ENCODE measurements at places on chromosomes 5 and 9.

DNA sequence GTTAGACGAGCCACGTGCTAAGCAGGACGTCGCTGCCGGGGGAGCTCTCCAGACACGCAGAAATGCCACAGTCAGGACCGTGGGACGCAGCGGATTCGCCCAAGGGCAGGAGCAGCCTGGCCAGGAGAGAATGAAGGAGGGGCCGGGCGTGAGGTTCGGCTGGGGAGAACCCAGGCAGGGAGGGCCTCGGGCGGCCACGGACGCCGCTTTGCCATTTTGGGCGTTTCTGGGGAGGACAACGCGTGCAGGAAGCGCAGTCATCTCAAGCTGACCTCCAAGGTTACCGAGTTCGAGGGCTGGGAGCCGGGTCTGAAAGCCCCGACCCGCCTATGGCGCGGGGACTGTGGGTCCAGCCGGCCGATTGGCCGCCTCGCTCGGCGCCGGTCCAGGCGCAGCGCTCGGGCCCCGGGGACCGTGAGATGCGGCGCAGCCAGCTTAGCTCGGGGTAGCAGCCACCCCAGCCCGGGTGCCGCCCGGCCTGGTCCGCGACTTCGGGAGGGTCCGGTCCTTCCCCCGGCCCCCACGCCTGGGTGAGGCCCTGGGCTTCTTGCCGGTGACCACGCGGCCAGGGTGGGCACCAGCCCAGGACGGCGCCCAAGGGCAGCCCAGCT lies 760 bp upstream of the MAN1B1 start:
- DNase-seq = peak; percentile 57
- no peaks in the 10 kb centered on the region for H3K36me3 ChIP-seq
- H3K27me3 ChIP-seq = no peaks in the 10 kb centered on the region
- peaks cover 7% of the 10 kb centered on the region for H3K4me1 ChIP-seq

DNA sequence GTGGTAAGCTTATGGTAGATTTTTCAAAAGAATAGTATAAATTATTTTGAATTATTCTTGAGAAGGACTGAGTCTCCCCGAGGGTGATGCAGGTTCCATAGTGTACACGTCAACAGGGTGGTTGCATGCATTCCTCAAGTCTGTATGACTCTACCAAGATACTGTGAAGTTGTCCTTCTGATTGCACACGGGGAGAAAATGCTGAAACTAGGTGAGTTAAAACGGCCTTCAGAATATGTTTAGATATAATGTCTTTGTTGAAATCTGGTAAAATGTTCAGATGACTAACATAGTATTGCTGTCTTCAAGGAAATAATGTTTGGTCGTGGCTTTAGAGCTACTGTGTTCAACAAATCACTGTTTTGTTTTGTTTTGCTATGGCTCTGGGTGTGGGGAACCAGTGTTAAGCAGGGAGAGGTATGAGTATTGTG lies 22.4 kb upstream of the TNFAIP8 start:
- no peaks in the 10 kb centered on the region for H3K27me3 ChIP-seq
- DNase-seq = no peak
- no peaks in the 10 kb centered on the region for H3K36me3 ChIP-seq
- H3K27ac ChIP-seq = no peak overlapping the region
- no peaks in the 10 kb centered on the region for H3K4me1 ChIP-seq

DNA sequence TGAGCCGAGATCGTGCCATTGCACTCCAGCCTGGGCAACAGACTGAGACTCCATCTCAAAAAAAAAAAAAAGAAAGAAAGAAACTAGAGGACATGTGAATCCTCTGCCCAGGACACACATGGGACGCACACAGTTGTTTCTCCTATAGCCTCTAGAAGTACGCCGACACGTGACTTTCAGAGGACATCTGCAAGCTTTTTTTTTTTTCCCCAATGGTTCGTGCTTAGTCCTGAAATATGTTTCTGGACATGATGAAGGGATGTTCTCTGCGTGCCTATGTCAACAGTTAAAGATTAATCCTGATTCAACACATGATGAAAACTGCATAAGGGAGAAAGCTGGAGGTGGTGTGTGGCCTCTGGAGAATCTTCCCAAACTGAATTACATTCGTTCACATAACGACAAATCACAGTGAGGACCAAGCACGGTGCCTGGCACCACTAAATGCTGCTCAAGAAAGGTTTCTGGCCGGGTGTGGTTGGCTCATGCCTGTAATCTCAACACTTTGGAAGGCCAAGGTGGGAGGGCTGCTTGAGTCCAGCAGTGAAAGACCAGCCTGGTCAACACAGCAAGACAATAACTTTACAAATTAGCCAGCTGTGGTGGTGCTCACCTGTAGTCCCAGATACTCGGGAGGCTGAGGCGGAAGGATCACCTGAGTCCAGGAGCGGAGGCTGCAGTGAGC lies 9.8 kb downstream of the COL23A1 start:
- no peaks in the 10 kb centered on the region for H3K36me3 ChIP-seq
- H3K27ac ChIP-seq = no peak overlapping the region
- H3K4me1 ChIP-seq = no peaks in the 10 kb centered on the region
- H3K27me3 ChIP-seq = no peaks in the 10 kb centered on the region
- H3K4me3 ChIP-seq = no peak overlapping the region
- DNase-seq = no peak

DNA sequence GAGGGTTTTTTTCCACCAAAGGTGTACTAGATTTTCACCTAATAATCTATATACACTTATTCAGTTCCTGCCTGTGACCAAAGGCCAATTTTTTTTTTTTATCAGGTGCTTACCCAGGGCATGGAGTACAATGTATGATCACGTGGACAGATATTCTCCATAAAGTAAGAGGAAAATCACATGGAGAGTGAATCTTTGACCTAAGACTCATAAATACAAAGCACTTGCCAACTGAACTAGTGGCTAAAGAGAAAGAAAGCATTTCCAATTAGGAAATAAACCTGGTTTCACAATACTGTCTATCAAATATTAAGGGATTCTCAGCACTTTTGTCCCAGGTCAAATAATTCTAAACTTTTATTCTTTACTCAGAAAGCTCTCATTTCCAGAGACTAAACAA lies 33.0 kb upstream of the CEP120 start:
- DNase-seq = no peak
- no peaks in the 10 kb centered on the region for H3K36me3 ChIP-seq
- peak overlapping the region; percentile 47 for H3K27ac ChIP-seq

GRCh38 chr5:172715931-172716682 lies 54.9 kb downstream of the DUSP1 start:
- H3K4me1 ChIP-seq = no peaks in the 10 kb centered on the region
- no peak overlapping the region for H3K27ac ChIP-seq
- H3K27me3 ChIP-seq = no peaks in the 10 kb centered on the region
- no peak overlapping the region for H3K4me3 ChIP-seq
- H3K36me3 ChIP-seq = no peaks in the 10 kb centered on the region

DNA sequence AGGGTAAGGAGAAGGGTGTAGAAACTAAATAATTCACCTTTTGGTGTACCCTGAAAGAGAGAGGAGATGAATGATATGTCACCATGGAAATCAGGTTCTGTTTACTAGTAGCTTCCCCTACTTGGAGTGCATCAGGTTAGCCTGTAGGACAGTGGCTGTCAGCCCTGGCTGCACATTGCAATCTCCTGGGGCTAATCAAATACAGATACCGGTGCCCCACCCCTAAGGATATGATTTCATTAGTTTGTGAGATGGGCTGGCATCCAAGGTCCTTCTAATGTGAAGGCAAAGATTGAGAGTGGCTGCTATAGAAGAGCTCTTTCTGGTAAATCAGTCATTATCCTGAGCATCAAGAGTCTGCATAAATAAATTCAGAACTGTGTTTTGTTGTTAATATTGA lies 47.2 kb downstream of the INSYN2B start:
- no peak for DNase-seq
- no peak overlapping the region for H3K27ac ChIP-seq
- no peaks in the 10 kb centered on the region for H3K27me3 ChIP-seq

- no peak for DNase-seq
- no peaks in the 10 kb centered on the region for H3K4me1 ChIP-seq
- no peaks in the 10 kb centered on the region for H3K27me3 ChIP-seq
- H3K36me3 ChIP-seq = no peaks in the 10 kb centered on the region
- H3K4me3 ChIP-seq = no peak overlapping the region
- H3K27ac ChIP-seq = no peak overlapping the region
Observed at GRCh38 chr5:59772757-59773156, 120.8 kb downstream of the PDE4D start.

DNA sequence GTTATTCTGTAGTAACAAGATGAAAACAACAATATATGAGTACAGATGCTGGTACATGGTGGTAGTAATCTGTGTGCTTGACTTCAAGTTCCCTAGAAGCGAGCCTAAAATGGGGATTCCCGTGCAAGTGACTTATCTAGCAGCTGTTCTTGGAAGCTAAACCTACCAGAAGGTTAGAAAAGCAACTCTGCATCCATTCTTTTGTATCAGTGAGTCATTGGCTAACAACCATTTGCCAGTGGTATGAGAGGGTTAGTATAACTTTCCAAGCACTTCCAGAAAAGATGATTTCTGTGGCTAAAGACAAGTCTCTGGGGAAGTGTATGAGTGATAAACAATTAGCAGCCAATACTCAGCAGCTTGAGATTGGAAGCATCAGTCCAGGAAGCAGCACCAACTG lies 787.7 kb upstream of the CDH6 start:
- no peak overlapping the region for H3K27ac ChIP-seq
- no peaks in the 10 kb centered on the region for H3K27me3 ChIP-seq
- DNase-seq = no peak
- H3K36me3 ChIP-seq = no peaks in the 10 kb centered on the region
- H3K4me1 ChIP-seq = no peaks in the 10 kb centered on the region

GRCh38 chr5:170499621-170500020 lies 4.2 kb upstream of the KCNIP1 start:
- H3K27me3 ChIP-seq = peaks cover 3% of the 10 kb centered on the region
- H3K27ac ChIP-seq = no peak overlapping the region
- no peak for DNase-seq
- H3K36me3 ChIP-seq = no peaks in the 10 kb centered on the region
- H3K4me1 ChIP-seq = no peaks in the 10 kb centered on the region
- no peak overlapping the region for H3K4me3 ChIP-seq

DNA sequence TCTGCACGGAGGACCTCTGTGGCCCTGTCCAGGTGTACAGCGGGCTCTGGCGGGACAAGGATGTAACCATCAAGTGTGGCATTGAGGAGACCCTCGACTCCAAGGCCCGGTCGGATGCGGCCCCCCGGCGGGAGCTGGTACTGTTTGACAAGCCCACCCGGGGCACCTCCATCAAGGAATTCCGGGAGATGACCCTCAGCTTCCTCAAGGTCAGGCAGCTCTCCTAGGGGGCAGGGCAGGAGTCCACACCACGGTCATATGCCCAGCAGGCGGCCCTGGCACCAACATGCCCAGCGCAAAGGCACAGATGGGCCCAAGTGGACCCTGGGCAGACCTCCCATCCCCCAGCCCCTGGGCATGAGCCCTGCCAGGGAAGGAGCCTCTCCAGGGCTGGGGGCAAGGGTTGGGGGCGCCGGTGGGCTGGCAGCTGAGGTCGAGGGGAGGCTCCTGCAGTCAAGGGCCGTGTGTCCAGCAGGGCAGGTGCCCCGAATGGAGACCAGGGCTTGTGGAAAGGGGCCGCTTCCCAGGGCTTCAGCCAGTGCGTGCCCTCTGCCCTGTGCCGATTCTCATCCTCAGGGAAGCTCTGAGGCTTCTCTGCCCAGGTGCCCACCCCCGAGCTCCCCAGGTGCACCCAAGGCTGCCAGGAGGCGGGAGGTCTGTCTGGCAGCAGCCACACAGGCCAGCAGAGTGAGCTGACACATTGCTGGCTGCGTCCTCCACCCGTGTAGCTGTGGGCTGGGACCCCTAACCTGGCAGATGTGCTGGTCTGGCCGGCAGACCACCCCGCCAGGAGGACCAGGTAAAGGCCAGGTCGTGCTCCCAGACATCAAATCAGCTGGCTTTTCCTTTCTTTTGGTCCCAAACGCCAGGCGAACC lies 10.0 kb downstream of the DIPK1B start:
- H3K4me1 ChIP-seq = peaks cover 10% of the 10 kb centered on the region
- H3K36me3 ChIP-seq = peaks cover 6% of the 10 kb centered on the region
- H3K4me3 ChIP-seq = no peak overlapping the region
- H3K27ac ChIP-seq = no peak overlapping the region
- H3K27me3 ChIP-seq = no peaks in the 10 kb centered on the region

DNA sequence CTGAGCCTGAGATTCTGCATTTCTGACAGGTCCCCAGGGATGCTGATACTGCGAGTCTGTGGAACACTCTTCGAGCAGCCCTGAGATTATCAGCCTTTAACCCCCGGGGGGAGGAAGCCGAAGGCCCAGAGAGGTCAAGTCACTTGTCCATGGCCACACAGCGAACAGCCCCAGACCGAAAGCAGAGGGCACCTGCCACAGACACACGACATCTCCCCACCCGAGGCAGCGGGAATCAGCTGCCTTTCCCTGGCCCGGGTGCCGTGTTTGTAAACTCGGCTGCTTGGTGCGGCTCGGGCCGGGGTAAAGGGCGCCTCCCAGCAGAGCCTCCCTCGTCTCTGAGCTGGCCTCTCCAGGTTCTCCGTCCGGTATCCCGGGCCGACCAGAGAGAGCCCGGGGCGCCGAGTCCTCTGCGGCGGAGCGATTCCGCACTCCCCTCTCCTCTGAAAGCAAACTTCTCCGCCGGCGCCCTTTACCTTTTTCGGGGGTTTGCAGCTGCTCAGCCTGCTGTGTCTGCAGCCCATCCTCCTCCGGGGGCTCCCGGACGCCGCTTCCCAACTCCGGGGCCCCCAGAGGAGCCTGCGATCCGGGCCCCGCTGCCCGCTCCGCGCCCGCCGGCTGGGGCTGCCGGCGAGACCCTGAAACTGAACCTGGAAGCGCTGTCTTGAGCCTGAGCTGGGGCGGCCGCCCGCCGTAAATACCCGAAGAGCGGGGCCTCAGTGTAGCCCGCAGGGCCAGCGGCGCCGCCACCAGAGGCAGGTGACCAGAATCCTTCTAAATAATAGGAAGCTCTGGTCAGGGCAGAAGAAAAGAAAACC lies at the start of gene CCDC69:
Gene CCDC69, minus strand, starts transcription at position 646 of the 818 bp plus-strand sequence. Its CDS starts 122 bp downstream, at position 524.
- H3K36me3 ChIP-seq = no peaks in the 10 kb centered on the region
- DNase-seq = peak; percentile 75
- H3K27me3 ChIP-seq = no peaks in the 10 kb centered on the region

GRCh38 chr5:142654578-142655058 lies 31.3 kb downstream of the FGF1 start:
- H3K4me3 ChIP-seq = no peak overlapping the region
- H3K27me3 ChIP-seq = no peaks in the 10 kb centered on the region
- H3K36me3 ChIP-seq = no peaks in the 10 kb centered on the region
- H3K4me1 ChIP-seq = peaks cover 3% of the 10 kb centered on the region
- DNase-seq = no peak

- H3K4me1 ChIP-seq = no peaks in the 10 kb centered on the region
- no peak overlapping the region for H3K27ac ChIP-seq
- no peaks in the 10 kb centered on the region for H3K27me3 ChIP-seq
- no peak overlapping the region for H3K4me3 ChIP-seq
- peak; percentile 27 for DNase-seq
Observed at GRCh38 chr5:159805021-159805420, 111.3 kb upstream of the ADRA1B start.

Measured in colonic mucosa (tissue), 4 donors.